ENCODE measurements at places on chromosomes 2 and 18. TPM values are rescaled to one million over a fixed set of nuclear protein-coding genes. Genes with fewer than 3 reads are reported as not detected.

The C2orf80 gene
- total RNA-seq: not detected

The TSHZ1 gene
- total RNA-seq: 4.6 TPM

The C2orf15 gene
- total RNA-seq: 2.3 TPM

The KCTD1 gene
- total RNA-seq: 40.5 TPM

The DPP4 gene
- 0.27 TPM for total RNA-seq

The RESP18 gene
- total RNA-seq: not detected

The TTC32 gene
- total RNA-seq: 4.8 TPM

The GPR155 gene
- total RNA-seq: 2.0 TPM

The BMP10 gene
- total RNA-seq: not detected

The DPP10 gene
- 0.78 TPM for total RNA-seq

The L3MBTL4 gene
- 0.49 TPM for total RNA-seq

The SAG gene
- not detected for total RNA-seq

The CYP27C1 gene
- 3.4 TPM for total RNA-seq

The IL1B gene
- total RNA-seq: 298 TPM

The RAB17 gene
- total RNA-seq: 4.8 TPM

Measured in hair follicular keratinocyte (primary cell).